ENCODE measurements at places on chromosomes 1 and 21.

- no peak for DNase-seq
Measured at GRCh38 chr1:41733021-41733420, 185.7 kb downstream of the HIVEP3 start.

GRCh38 chr21:46144464-46145070 is 10.8 kb downstream of the FTCD start:
- DNase-seq, result peak; percentile 28

- DNase-seq, result no peak
Measured at GRCh38 chr1:50852889-50853288, 107.2 kb downstream of the FAF1 start.

- DNase-seq, result peak; percentile 31
Measured at GRCh38 chr1:48572646-48573258, 100.7 kb upstream of the SPATA6 start.

DNA sequence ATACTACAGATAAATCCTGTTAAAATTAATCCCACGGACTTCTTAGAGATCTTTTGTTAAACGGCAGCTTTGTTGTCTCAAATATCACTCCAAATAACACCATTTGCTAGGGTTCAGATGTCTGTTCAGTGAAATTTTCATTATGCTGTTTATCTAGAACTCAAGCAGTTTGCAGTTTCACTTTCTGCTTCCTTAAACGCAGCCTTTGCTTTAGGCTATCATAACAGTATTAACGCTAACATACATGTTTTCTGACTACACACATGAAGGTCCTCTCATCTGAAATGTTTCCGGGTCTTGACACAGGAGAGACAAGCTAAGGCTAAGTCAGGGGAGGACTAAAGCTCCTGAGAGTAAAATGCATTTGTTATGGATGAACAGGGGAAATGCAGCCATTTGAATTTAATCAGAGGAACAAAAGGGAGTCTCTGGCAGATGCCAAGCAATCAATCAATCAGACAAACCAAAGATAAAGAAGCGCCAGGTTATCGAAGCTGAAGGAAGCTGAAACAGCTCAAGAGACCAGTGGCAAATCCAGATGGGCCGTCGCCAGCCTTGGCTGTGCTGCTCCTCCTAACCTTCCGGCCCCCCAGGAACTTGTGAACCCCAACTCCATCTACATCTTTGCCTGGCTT is 16.9 kb downstream of the CCSAP start:
- DNase-seq, result no peak

DNA sequence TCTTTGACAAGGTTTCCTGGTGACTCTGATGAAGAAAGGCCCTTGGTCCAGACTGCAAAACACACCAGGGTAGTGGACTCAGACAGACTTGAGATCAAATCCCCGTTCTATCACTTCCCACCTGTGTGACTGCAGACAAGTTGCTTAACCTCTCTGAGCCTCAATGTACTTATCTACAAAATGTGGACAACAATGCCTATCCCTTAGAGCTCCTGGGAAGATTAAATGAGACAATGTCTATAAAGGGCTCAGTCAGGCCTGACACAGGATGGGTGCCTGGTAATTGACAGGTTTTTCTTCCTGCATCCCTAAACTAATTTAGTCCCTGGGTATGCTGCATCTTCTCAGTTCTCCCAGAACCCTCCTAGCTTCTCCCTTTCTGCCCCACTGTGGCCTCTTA is 37.9 kb upstream of the ZBTB40 start:
- DNase-seq, result no peak

DNA sequence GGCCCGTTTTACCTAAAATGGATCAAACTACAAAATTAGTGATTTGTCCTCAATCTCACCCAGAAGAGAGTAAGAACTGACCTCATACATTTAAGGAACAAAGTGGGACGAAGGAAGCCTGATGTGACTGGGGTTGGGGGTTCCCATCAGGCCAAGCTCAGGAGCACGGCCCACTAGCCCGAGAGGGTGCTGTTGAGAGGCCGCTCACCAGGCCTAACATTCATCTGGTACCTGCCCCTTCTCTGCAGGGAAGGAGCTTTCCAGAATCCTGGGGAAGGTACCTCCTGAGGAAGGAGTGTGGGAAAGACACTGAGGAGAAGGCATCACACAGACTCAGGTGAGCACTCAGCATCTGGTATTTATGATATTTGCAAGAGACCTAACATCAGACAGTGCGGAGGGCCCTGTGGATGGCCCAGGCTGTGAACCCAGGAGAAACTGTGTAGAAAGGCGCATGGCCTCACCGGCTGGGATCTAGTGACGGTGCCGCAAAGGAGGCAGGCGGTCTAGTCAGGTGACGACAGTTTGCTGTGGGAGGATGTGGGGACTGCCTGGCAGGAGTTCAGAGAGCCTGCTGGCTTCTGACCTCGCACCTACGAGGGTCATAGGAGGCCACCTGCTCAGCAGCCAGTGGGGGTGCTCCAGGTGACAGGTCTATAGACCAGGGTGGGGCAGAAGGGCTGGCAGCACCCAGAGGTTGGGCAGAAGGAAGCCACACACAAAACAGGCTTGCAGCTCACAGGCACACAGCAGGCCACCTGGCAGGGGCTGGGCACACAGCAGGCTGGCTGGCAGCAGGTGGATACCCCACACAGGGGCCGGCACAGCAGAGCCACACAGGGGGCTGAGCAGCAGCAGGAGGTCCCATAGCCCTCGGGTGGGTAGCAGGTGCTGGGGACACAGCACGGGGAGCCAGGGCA is 543 bp downstream of the KRTAP12-4 start:
- peak; percentile 16 for DNase-seq

DNA sequence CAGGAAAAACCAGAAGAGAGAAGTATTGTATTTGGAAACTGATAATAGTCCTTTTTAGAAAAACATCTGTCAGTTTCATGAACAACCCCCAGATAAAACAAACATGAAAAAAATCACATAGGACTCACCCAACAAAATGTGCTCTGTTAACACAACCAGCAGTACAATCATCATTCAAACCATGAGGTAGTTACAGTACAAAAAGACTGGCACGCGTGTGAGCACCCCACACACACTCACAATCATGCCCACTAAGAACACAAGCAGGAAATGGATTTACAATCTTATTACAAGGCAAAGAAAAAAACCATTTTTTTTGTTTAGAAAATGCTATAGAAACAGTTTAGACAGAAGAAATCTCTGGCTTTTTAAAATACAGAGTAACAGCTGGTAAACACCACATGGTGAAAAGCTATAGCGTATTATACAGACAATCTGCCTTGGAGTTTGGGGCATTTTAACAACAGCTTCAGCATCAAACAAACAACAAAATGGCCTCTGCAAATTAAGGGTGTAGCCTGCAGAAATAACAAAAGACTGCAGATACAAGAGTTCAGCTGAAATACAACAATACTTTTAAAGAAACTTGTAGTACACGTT is 180.0 kb downstream of the CDC7 start:
- no peak for DNase-seq

- no peak for DNase-seq
Measured at GRCh38 chr1:20896826-20897225, 109.7 kb upstream of the HP1BP3 start.

DNA sequence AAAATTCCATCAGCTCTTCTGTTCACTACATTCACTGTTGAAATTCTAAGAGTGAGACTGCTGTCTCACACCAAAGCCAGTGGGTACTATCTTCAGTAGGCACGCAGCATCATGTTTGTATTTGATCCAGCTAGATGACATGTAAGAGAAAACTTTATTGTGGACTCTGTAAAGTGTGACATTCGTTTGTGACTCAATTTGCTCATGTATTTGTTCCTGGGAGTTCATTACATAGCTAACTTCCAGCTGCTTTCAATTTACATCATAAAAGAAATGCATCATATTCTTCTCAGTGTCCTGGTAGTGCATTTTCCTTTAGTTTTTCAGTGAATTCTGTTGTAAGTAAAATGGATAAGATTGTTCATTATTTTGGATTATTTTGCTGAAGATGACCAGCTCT is 31.4 kb downstream of the CTH start:
- no peak for DNase-seq

DNA sequence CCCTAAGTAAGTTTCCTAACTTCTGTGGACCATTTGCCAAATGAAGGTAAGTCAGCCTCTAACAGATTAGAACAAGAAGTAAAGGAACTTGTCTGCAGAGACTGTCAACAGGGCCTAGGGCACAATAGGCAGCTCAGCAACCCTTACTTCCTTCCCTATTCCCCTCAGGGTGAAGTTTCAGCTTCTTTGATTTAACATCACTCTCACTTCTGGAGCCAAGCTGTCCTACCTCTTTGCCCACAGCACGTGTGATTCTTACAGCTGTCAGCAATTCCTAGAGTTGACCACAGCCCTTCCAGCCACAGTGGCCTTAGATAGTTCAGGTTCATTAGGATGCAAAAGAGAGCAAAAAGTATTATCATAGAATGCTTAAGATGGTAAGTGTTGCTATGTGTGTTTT is 7.6 kb upstream of the EIF4G3 start:
- no peak for DNase-seq

DNA sequence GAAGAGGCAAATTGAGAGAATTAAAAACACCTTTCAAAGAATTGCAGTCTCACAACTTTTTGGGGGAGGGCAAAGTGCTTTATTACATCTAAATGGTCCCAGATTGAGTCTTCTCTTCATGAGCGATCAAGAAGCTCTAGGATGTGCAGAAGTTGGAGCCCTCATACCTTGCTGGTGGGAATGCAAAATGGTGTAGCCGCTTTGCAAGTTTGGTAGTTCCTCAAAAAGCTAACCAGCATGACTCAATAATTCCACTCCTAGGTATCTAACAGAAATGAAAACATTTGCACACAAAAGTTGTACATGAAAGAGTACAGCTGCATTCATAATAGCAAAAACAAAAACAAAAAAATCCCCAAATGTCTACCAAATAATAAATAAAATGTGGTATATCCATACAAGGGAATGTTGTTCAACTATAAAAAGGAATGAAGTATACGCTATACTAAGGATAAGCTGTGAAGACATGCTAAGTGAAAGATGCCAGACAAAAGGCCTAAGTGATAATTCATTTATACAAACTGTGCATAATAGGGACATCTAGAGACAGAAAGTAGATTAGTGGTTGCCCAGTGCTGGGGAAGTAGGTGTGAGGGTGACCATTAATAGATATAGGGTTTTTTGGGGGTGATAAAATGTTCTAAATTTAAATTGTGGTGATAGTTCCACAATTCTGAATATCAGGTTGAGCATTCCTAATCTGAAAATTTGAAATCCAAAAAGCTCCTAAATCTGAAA is 55.2 kb downstream of the SELENOF start:
- no peak for DNase-seq

- DNase-seq, result no peak
Measured at GRCh38 chr1:244614879-244615278, 38.0 kb upstream of the DESI2 start.

DNA sequence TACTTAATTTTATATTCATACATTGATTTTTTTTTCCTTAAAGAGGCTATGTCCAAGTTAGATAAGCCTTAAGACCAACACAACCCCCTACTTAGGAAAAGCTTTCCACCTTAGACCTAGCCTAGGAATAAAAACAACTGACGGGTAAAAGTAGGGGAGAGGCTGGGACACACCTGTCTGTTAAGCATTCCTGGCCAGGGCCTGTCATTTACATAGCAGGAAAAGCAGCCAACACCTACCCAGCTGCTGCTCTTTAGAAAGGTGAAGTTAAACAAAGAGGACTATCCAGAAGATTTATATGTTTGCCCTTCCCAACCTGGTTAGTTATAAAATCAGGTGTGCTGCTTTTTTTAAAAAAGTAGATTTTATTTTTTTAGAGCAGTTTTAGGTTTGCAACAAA is 29.1 kb upstream of the SAMD13 start:
- no peak for DNase-seq

DNA sequence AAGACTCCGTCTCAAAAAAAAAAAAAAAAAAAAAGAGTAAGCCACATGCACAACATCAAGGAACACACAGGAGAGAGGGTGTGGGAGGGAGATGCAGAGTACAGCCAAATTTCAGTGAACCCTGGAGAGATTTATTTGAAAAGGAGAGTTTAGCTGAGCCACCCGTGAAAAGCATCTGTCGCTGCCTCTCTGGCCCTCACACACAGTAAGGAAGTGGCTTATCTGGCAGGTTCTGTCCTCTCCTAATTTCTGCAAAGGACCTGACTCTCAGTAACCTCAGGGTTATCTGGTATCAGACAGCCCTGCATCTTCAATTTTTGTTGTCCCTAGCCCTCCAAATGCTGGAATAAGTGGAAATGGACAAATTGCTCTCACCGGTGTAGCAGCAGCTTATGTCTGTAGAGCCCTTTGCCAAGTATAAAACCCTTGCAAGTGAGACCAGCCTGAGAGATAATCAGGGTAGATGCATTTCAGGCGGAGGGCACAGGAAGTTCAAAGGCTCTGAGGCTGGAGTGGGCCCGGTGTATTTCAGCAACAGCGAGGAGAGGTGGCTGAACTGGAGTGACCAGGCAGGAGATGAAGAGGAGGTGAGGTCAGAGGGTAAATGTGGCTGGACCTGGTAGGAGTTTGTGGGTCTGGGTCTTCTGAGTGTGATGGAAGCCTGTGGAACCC is 16.7 kb upstream of the IL10RB start:
- DNase-seq, result no peak

DNA sequence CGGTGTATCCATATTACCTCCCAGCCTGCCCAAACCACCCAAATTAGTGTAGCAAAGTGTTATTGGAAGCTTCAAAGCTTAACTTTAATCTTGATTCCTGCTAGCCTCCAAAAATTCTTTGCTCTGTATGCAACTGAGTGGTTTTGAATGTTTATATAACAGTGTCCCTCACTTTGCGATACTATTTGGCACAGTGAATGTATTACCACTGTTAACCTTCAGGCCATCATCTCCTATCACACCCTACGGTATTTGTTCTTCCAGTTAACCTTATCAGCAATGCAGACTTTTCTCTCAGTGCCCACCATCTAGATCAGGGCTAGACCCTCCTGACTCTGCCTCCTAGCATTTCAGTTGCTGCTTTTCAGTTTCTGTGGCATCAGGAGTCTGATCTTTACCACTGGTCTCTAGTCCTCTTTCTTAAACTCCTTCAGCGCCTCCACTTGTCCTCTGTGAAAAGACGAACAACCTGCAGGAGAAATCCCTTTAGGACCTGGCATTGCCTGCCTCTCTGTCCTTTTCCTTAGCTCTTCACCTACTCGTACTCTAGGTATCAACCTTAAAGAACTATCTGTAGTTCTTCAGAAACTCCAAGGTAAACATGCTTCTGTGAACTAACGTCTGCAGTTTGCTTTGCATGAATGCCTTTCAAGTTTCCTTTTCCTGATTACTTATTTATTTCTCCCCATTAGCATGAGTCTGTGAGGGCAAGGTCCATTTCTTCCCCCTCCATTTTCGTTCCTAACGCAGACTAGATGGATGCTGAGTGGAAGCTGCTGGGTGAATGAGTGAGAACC is 71.7 kb downstream of the SNX7 start:
- no peak for DNase-seq

GRCh38 chr1:2044510-2045319 is 5.5 kb upstream of the PRKCZ start:
- peak; percentile 83 for DNase-seq

DNA sequence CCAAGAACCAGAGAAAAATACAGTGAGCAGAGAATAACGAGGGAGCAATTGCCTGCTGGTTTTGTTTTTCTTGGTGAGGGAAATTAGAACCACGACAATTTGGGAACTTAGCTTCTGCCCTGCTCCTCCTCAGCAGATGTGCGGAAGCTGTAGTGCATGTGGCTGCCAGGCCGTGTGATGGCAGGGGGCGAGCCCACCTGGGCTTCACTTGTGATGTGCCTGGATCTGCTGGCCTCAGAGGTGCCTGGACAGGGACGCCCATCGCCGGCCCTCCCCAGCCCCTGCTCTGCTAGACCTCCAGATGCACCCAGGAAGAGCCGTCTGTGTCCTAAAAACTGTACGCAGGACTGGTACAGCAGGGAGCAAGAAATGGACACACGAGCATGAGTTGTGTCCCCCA is 28.5 kb upstream of the C1orf174 start:
- no peak for DNase-seq

- DNase-seq, result no peak
Measured at GRCh38 chr1:84632673-84633434, 57.4 kb downstream of the SSX2IP start.
